ENCODE measurements at places on chromosomes 1 and 21.

- no peak for DNase-seq
These were observed 139.3 kb upstream of the EDN2 start for GRCh38 chr1:41623736-41624135.

GRCh38 chr1:243471754-243472745 lies 216.2 kb downstream of the SDCCAG8 start:
- no peak for DNase-seq

DNA sequence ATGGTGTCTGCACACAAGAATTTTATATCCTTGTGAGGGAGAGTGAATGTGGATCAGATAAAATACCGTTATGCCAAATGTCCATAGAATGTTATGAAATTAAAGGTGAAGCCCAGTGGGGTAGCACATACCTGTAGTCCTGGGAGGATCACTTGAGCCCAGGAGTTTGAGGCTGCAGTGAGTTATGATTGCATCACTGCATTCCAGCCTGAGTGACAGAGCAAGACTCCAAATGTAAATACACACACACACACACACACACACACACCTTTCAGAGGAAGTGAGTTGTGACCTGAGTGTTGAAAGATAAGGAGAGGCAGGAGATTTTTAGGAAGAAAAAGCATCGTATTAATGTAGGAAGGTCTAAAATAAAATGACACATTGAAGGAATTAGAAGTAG lies 28.1 kb upstream of the ZYG11A start:
- DNase-seq: no peak

GRCh38 chr1:26946270-26946669 lies 14.0 kb downstream of the KDF1 start:
- no peak for DNase-seq
